ENCODE measurements at places on chromosomes 5 and 9.

DNA sequence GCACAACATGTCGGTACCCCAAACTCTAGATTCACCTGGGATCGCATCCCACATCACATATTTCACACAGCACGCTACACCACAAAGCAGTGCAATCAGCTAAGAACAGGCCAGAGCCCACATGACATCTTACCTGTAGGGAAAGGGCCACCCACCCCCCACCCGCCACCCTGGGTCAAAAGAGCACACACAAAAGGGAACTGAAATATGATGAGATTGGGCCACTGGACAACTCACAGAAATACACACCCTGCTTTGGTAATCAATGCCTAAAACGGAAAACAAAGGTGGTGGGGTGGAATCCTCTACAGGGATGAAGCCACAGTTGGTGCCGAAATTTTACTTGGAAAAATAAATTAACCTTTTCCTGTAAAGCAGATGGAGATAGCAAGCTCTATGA, 13.1 kb downstream of the RETREG1 start:
- DNase-seq = no peak

DNA sequence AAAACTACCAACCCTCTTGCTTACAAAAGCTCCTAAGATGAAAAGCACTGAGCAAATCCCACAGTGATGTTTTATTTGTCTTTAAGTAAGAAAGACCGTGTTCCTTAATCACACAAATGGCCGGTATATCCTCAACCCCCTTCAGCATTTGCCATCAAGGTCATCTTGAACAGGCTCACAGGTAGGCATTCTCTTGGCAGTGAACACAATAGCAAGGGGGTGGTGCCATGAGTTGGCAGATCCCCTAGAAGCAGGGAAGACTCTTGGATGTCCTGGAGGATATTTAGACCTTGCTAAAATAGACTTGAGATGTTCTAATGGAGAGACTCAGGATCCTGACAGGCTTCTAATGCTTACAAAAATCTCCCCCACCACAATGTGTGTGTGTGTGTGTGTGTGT, 323.0 kb downstream of the SPOCK1 start:
- DNase-seq = no peak

- no peak for DNase-seq
Measured at GRCh38 chr9:130632841-130633240, 31.6 kb upstream of the PRDM12 start.

GRCh38 chr9:536597-537511, 304.6 kb upstream of the DMRT1 start:
- no peak for DNase-seq

GRCh38 chr9:88925481-88925880, 65.8 kb upstream of the S1PR3 start:
- no peak for DNase-seq

DNA sequence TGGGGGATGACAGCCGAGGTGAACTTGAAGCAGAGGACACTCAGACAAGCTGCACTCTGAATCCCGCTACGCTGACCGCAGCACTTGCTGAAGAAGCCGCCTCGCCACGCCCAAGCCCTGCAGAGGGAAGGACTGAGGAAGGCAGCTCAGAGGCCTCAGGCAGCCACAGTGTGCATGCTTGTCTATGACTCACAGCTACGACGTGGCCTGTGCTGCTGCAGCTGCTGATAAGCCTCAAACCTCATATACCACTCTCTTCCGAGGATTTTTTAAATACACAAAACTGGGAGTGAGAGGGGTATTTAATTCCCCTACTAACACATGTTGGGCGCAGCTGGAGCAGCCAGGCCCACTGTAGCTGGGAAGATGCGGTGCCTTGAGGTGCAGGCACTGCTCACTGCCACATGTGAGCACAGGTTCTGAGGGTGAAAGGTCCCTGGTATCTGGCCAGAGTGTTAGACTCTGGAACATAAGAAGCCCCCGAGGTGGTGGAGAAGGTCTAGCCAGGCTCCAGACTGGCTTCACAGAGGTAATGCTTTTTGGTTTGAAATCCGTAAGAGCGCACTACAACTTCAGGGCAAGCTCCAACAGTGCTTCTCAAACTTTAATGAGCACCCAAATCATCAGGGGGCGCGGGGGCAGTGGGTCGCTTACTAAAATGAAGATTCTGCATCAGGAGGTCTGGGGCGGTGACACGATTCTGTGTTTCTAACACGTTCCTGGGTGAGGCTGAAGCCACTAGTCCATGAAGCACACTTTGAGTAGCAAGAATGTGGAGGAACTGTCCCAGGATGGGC, 196.8 kb downstream of the AUH start:
- DNase-seq = peak; percentile 76

GRCh38 chr5:36724467-36725332, 118.3 kb downstream of the SLC1A3 start:
- DNase-seq = peak; percentile 81

DNA sequence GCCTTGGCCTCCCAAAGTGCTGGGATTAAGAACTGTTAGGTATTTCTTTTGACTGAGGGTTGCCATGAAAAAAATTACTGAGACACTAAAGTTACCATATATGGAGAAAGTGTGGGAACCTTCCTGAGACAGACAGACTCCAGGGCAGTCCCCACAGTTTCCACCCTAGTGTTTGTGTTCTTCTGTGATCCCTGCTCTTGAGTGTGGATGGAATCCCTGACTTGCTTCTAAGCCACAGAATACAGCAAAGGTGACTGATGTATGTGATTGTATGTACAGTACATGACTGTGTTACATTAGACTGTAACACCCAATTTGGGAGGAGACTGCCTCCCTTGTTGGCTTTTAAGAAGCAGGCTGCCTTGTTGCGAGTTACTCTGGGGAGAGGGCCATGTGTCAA, 24.7 kb upstream of the ADAM19 start:
- DNase-seq = no peak

DNA sequence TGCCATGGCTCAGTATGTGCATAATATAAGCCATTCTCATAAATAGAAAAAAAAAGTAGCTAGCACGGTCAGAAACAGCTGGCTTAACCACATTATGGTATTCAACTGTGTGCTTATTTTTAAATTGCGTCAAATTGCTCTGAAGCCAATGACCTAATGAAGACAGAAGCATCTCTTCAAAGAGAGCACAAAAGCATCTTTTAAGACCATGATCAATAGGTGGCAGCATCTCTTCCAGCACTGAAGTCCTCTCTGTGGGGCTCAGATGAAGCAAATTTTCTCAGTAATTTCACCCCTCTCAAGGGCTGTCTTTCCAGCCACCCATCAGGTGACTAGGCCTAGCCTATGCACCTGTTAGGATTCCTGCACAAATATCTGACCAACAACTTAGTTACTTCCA, 251.4 kb downstream of the GLIS3 start:
- no peak for DNase-seq

GRCh38 chr9:125142560-125143376, 560 bp downstream of the SCAI start:
- DNase-seq = no peak

GRCh38 chr9:121672986-121673385, 21.6 kb downstream of the DAB2IP start:
- DNase-seq = no peak

DNA sequence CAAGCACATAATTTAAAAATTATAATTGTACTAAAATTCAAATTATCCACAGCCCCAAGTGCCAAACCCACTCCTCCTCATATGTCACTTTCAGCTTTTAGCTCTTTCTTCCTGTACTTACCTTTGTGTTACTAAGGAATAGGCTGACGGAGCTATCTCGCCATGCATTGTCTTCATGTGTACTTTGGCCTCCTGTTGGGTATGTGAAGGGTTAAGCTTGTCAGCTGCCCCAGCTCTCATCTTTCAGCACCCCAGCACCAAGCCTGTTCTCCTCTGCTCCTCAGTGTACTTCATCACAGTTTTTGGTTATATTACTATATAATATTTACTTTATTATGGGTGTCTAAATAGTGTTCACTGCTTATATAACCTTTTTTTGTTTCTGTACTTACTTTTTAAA, 46.2 kb downstream of the OSTF1 start:
- DNase-seq = no peak

- no peak for DNase-seq
Measured at GRCh38 chr9:121598965-121599871, 52.2 kb upstream of the DAB2IP start.

- no peak for DNase-seq
Measured at GRCh38 chr5:131515348-131515747, 119.7 kb downstream of the RAPGEF6 start.

DNA sequence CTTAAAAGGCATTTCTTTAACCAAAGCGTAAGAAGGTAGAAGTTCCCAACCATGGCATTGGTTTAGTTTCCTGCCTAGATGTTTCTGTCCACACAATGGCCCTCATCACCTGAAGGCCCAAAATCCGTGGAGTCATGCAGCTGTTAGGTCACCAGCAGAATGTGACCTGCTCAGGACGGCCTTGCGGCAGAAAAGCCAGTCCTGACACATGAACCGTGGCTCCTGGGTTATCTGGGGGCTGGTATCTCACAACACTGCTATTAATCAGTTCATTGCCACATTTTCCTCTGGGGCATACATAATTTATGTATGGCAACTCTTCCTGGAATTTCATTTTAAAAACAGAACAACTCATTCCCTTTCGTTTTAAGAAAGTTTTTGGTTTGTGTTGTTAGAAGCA, 278.4 kb downstream of the ATPSCKMT start:
- DNase-seq = no peak

DNA sequence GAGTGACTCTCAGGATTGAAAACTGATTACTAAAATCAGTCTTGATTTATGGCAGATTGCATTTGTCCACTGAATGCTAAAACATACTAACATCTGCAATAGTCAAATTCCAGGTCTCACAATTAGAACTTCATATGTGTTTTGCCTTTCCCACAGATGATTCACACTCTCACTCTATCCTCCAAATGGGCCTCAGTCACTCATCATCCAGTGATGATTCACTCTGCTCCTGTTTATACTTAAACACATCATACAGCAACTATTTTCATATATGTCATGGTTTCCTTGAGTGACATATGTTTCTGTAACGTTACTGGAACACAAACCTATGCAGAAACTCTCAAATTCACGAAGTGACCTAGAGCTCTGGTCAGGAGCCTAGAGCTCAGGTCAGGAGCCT, 512.9 kb downstream of the HINT1 start:
- DNase-seq = no peak

DNA sequence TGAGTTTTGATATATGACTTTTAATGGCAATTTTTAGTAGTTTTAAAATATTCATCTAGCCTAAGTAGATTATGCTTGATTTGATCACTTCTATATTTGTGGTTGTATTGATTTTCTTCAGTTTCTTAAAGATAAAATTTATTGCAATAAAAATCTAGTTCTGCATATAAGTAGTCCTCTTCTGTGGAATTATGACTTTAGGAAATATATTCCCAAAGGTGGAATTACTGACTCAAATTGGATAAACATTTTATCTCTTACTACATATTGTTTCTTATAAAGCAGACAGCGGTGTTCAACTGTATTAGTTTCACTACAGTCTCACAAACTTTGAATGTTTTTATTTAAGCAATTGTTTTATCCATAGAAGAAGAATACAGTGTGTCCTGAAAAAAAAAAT, 883.0 kb upstream of the SEMA6A start:
- DNase-seq = no peak

DNA sequence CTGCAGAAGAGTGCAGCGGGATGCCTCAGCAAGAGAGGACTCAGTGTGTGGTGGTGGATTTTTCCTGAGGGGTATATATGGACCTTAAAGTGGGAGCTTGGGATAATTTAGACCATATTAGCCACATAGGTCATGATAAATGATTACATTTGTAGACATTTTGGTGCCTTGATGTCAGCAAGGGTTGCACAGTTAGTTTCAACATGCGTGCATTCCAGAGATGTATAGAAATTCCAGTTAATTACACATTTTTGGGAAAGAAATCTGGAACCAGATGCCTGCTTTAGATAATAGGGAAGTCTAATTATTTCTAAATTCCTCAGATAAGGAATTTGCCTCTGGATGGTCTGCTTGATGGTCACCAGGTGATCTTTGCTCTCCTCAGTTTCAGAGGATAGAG, 440.6 kb upstream of the PAPPA start:
- DNase-seq = no peak

- DNase-seq = no peak
Measured at GRCh38 chr9:87406543-87407166, 91.0 kb upstream of the DAPK1 start.

- no peak for DNase-seq
Measured at GRCh38 chr5:93891491-93892480, 150.4 kb upstream of the POU5F2 start.

DNA sequence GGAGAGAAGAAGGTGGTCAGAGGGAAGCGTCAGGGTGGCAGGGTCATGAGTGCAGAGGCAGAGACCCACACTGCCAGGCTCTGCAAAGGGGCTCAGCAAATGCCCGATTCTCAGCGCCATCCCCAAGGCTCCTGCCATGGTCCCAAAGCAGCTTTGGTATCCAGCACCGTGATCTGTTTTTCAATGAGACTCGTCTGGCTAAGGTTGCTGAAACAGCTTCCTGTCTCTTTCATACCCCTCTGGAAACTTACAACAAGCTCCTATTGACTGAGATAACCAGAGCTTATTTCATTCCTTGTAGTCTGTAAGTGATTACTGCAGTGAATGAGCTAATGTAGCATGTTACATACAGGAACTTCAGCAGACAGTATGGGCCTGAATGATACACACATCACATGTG, 568.6 kb upstream of the DAP start:
- no peak for DNase-seq

GRCh38 chr5:138950421-138951031, 75.4 kb upstream of the LRRTM2 start:
- DNase-seq = no peak

- no peak for DNase-seq
Measured at GRCh38 chr5:6615034-6615815, 17.6 kb downstream of the NSUN2 start.

GRCh38 chr9:92966518-92966800, 19.1 kb downstream of the FGD3 start:
- no peak for DNase-seq

DNA sequence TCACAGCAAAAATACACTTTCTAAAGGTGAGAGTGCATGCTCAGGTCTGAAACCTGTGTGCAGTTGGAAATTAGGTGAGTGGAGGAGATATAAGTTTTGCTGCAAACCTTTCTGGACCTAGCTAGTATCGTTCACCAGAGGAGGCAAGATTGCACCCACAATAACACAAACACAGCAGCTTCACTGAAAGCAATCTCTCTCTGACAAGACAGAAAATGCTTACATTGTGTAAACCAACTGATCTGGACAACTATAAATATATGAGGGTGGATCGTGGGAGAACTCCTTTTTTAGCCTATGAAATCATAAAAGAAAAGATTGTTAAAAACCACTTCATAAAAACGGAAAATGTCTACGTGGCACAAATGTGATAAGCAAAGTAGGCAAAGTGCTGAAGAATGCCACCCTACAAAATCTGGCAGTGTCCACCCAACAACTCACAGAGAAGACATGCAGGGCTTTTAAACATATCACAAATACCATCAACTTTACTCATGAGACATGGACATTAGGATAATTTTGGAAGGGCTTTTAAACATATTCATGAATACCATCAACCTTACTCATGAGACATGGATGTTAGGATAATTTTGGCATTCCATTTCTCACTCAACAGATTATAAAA, 134.3 kb downstream of the CDH18 start:
- no peak for DNase-seq

- DNase-seq = no peak
Measured at GRCh38 chr9:132575811-132576210, 6.6 kb upstream of the BARHL1 start.

GRCh38 chr5:932151-932627, 39.5 kb downstream of the TRIP13 start:
- DNase-seq = no peak

Data from stimulated activated naive B cell treated with anti-CD40 and anti-IgM and Interleukin-4, amounts not matched to agents 10 μg/mL and 1 μg/mL and 100 μg/mL, for 72 hours (primary cell).